ENCODE measurements at places on chromosomes 2 and 18.

- no peak for DNase-seq
Observed at GRCh38 chr2:160477032-160477431, 16.6 kb downstream of the RBMS1 start.

GRCh38 chr2:74045454-74045853 is 60.7 kb downstream of the TET3 start:
- DNase-seq = no peak

DNA sequence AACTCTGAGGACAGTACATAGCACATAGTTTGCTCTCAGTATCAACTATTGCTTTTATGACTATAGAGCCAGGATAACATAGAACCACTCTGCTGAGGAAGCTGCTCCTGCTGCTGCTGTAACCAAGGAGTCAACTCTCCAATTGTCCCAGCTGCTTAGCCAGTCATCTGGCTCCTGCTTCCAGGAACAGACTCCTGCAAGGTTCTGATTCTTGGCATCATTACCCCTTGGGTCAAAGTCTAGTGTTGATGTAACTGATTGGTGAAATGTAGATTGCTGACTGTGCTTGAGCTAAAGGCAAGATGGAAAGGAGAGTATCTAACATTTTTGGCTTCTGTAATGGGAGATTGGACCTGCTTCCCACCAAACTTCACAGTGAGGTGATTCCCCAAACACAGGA is 261.9 kb upstream of the FSHR start:
- no peak for DNase-seq

GRCh38 chr2:240811346-240812300 is 8.4 kb downstream of the KIF1A start:
- no peak for DNase-seq

- no peak for DNase-seq
Observed at GRCh38 chr2:219525533-219526232, 11.4 kb downstream of the ASIC4 start.

- DNase-seq = no peak
Observed at GRCh38 chr2:38751596-38752410, 642 bp upstream of the SRSF7 start.

GRCh38 chr18:79938196-79938595 is 13.3 kb downstream of the SLC66A2 start:
- no peak for DNase-seq

DNA sequence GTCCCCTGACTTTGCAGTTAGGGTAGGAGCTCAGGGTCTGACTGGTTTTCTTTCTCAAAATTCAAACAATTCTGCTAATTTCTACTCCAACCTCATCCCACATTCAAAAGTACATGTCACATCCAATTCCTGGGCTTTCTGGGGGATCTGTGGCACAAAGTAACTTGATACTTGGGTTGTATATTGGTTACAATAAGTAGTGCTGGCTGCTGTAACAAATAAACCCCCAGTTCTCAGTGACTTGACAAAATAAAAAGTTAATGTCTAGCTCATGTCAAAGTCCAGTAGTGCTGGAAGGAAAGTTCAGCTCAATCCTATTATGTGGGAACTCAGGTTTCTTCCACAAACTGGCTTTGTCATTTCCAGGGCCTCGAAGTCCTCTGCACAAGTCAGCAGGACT is 23.1 kb downstream of the LGALSL start:
- no peak for DNase-seq
